ENCODE measurements at places on chromosomes 4 and X.

DNA sequence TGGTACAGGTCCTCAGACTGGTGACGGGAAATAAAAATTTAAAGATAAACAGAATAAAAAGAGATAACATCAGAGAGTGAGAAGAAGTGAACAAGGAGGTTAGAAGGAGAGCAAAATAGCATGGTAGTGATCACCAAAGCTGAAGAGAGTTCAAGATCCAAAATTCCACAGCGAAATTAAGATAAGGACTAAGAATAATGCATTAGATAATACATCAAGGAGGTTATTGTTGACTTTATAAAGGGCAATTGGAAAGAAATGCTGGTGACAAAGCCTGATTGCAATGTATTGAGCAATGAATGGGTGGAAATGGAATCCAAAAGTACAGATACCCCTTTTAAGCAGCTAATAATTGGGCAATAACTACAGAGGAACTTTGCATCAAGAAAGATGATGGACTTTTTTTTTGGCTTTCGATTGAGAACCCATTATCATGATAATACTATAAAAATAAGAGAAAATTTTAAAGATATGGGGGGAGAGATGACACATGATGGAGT, 101.6 kb upstream of the MAP9 start:
- no peak for DNase-seq

GRCh38 chrX:1545776-1546408, 8.9 kb upstream of the P2RY8 start:
- DNase-seq, result no peak

DNA sequence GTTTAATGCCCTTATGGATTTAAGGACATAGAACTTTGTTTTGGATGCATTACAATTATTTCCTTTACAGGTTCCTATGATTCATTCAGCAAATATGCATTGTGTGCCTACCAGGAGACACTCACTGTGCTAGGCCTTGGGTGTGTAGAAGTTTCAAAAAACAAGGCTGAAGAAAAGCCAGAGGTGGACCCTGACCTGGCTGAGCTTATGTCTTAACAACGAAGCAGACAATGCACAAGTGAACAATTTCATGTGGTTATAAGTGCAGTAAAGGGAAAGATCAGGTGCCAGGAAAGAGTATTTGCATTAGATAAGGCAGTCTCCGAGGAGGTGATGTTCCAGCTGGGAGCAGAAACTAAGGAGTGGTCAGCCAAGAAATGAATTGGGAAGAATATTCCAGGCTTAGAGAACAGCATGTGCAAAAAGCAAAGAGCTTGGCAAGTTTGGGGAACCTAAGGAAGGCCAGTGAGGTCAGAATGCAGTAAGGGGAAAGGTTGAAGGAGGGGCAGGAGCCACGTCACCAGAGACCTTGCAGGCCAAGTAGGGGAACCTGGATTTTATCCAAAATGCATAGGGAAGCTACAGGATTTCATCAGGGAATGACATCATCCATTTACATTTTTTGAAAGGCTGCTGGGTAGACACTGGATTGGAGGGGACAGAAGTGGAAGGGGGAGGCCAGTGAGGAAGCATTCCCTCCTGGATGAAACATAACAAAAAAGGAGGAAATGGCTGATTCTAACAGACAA, 193.6 kb downstream of the SOWAHB start:
- DNase-seq, result no peak

GRCh38 chrX:17374619-17375366, at the start of gene NHS:
Gene NHS (plus strand): TSS chrX:17375200. CDS start chrX:17375758, 558 bp downstream.
- peak; percentile 2 for DNase-seq

DNA sequence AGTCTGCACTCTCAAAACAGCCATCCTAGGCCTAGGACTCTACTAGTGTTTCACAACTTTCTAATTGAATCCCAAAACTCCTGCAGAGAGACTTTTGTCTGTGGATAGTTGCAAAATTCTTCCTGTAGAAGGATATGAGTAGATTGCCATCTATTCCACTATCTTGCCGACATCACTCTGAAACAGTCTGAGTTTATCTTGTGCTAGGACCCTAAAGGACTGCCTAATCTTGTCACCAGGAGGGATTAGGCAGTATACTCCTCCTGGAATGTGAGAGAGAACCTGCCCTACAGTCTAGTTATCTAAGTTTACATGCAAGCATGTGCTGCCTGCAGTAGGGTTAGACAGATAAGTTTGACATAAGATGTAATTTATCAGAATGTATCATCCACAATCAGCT, 1646.6 kb upstream of the PCDH7 start:
- DNase-seq, result no peak

DNA sequence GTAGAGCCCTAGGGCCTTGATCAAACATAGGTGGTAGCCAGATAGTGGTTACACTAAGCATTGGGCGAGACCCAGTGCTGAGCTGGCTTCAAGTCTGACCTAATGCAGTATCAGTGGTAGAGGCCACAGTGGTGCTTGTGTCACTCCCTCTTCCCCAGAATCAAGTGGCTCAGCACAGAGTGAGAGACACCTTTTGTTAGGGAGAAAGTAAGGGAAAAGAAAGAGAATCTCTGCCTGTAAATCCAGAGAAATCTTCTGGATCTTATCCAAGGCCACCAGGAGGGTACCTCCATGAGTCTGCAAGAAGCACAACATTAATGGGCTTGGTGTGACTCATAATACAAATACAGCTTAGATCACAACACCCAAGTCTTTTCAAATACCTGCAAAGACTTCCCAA, 117.7 kb upstream of the SLC6A14 start:
- no peak for DNase-seq

GRCh38 chr4:31877429-31877828, 1157.3 kb downstream of the PCDH7 start:
- no peak for DNase-seq

GRCh38 chr4:83112231-83112630, 2.3 kb downstream of the PLAC8 start:
- peak; percentile 53 for DNase-seq

- no peak for DNase-seq
Measured at GRCh38 chrX:98203800-98204199, 1320.1 kb downstream of the RPA4 start.

GRCh38 chr4:53502094-53502493, 89.2 kb downstream of the LNX1 start:
- DNase-seq, result no peak

DNA sequence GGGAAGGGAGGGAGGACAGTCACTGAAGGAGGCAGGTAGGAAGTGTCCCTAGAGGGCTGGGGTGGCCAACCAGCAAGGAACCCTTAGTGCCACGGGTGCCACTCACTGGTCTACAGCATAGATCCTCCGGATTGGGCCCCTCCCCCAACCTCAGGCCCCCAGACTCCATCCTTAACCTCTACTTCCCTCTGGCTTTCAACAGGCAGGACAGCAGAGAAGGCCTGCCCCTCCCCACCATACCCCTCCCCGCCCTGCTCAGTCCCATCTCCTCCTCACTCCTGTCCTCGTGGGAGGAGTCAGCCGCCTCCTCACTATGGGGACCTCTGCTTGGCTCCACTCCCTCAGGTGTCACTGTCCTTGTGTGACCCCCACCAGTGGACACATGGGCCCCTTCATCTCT, 77.7 kb upstream of the PSAPL1 start:
- no peak for DNase-seq

DNA sequence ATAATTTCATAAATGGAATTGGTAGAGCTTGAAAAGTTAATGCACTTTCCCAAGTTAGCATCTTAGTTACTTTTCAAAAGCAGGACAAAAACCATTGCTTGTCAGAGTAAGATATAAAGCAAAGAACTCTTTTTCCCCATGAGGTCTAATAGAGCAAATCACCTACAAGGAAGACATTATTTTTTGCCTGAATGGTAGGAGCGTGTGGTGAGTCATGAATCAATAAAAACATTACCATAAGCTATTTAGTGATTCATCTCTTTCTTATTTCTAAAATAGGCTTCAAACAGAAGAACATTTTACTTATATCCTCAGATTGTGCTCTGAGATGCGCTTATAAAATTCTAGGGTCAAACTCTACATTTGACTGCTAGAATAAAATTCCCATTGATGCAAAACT, 109.4 kb upstream of the GPRIN3 start:
- DNase-seq, result no peak

- no peak for DNase-seq
Measured at GRCh38 chr4:148092316-148093014, 349.7 kb downstream of the NR3C2 start.

GRCh38 chr4:182770996-182771514, 146.1 kb downstream of the DCTD start:
- DNase-seq, result no peak

- no peak for DNase-seq
Measured at GRCh38 chrX:105608745-105609144, 213.6 kb upstream of the NRK start.

GRCh38 chrX:17403189-17403691, 28.2 kb downstream of the NHS start:
- no peak for DNase-seq

GRCh38 chr4:16227462-16227868, 1.2 kb upstream of the TAPT1 start:
- DNase-seq, result no peak

- no peak for DNase-seq
Measured at GRCh38 chr4:69818060-69818639, 41.8 kb downstream of the SULT1E1 start.

DNA sequence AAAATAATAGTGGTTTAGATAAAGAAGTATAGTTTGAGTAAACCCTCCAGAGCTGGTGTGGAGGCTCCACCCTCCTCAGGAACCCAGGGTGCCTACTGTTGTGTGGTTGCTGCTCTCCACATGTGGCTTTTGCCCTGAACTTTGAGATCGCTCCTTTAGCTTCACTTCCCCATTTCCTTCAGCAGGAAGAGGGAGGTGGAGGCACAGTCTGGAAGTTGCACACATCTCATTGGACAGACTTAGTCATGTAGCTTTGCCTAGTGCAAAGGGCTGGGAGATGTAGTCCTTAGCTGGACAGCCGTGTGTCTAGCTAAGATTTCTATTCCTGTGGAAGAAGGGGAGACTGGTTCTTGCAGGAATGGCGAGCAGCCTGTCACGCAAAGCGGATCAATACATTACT, 37.9 kb downstream of the RGS12 start:
- peak; percentile 19 for DNase-seq

GRCh38 chr4:186554914-186555827, at the start of gene MTNR1A:
Gene MTNR1A (minus strand): TSS chr4:186555567. CDS start chr4:186555365, 202 bp downstream.
- no peak for DNase-seq

- DNase-seq, result no peak
Measured at GRCh38 chrX:13212191-13212651, 107.6 kb downstream of the ATXN3L start.

GRCh38 chr4:145865274-145865941, 73.2 kb downstream of the ZNF827 start:
- no peak for DNase-seq

DNA sequence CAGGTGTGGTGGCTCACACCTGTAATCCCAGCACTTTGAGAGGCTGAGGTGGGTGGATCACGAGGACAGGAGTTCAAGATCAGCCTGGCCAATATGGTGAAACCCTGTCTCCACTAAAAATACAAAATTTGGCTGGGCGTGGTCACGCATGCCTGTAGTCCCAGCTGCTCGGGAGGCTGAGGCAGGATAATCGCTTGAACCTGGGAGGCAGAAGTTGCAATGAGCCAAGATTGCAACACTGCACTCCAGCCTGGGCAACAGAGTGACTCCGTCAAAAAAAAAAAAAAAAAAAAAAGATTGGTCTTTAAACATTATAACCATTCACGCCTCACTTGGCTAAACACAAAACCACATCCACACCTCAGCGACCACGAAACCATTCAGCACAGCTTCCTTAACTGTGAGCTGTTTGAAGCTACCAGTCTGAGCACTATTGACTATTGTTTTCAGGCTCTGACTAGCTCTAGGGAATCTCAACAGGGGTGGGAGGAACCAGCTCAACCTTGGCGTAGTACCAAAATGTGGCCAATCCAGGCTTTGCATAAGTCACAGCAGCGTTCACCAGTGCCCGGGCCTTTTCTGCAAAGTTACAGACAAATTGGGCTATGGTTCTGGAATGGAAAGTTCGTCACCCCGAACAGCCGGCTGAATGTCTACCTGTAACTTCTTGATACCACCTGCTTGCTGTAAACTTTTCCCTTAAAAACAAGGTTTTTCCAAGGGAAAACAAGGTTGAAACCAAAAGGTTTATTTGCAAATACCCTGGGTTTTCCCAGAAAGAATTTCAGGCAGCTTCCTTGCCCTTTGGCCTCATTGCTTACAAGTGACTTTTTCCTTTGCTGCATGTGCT, 73.6 kb upstream of the DHX15 start:
- peak; percentile 97 for DNase-seq

GRCh38 chrX:151703487-151703886, 8.2 kb downstream of the PRRG3 start:
- DNase-seq, result no peak

DNA sequence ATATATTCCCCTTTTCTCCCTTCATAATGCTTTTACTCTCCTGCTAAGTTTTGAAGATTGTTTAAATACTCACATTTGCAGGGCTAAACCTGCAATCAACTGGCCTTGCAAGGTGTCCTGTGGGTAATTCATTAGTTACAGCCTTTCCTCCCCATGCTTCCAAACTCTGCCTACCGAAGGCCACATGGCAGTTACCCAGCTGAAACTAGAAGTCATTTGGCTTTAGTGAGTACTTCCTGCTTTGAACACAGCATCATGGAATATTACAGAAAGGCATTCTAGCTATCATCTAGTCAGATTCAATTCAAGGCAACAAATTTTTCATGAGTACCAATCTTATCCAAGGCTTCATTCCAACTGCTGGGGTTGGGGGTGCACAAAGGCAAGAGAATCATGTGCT, 55.6 kb downstream of the SRPX start:
- no peak for DNase-seq

- DNase-seq, result no peak
Measured at GRCh38 chrX:118706681-118707080, 20.7 kb upstream of the IL13RA1 start.

DNA sequence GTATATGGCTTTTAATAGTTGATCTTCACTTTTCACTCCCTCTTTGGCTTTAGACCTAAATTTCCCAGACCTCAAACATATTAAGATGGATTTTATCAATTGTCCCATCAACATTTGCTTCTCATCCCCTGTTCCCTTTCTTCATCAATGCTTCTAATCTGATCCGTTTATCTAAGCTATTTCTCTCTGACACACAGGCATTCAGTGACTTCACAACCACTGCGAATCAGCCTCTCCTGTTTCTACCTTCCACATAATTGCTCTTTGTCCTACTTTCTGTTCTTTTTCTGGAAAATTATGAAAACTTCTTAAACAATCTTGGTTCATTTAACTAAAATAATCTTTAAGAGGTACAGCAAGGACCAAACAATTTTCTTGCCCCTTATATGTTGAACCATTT, 115.2 kb downstream of the GLRA3 start:
- no peak for DNase-seq

Data from pons (tissue), 1 donor.